ENCODE measurements at places on chromosomes 11 and 22. TPM values are rescaled to one million over a fixed set of nuclear protein-coding genes. Genes with fewer than 3 reads are reported as not detected.

DNA sequence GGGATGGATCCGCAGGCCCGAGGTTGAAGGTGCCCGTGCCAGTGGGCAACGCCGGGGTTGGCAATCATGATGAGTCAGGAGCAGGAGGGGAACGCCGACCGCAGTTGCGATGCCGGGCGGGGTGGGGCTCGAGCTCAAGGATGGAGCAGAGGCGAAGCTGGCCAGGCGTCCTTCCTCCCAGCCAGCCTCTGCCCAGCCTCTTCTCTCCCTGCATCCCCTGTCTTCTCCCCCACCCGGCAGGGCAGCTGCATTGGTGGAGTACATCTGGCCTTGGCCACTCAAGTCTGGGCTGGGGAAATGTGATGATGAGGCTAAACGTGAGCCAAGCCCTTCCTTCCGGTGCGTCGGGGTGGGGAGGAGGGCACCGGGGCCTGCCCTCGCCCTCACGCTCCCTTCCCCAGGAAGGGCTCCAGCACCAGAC, 3.9 kb downstream of the IFITM10 start:
- DNase-seq, result peak; percentile 66

- no peak for DNase-seq
These were observed 40.8 kb upstream of the FTH1 start for GRCh38 chr11:62008193-62008592.

- DNase-seq, result peak; percentile 96
These were observed 96.3 kb downstream of the SWAP70 start for GRCh38 chr11:9760193-9760575.

DNA sequence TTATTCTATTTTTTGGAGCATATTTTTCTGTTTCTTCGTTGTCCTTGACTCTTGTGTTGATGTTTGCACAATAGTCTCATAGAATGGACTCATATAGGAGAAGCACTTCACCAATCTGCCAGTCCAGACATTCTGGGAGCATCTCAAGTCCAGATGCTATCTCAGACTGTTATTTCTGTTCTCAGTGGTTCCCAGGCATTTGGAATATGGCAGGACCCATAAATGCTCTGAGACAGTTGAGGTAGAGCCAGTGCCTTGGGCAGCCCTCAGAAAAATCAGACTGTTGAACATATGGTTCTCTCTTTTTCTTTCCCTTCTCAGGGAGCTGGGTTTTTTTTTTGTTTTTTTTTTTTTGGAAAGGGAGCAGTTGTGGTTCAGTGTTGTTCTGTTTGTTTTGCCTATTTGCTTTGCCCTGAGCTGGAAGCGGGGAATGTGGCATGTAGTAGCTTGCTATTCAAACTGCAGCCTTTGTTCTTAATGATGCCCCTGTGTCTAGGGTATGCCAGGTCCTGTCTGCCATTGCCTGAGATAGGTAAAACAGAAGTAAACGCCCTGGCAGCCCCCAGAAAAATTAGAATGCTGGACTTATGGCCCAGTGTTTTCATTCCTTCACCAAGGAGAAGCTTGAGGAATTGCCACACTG, 3.7 kb upstream of the MS4A2 start:
- no peak for DNase-seq

DNA sequence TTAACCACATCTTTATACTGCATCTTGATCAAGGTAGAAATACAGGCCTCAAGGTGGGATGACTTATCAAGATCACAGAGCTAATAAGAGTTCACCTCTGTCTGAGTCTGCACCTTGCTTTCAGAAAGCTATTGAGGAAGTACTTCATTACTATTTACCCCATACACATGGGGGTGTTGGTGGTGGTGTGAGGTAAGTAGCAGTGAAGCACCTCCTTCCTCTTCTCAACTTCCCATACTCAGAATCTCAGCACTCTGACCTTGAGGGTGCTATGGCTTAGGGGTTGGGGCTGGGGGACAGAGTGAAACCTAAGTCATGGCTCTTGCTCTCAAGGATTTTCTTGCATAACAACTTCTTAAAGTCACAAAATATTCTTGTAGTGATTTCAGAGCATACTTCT, 56.9 kb downstream of the ME3 start:
- no peak for DNase-seq

IGLL1 gene
- total RNA-seq, result not detected
